CD8-positive, alpha-beta memory T cell (primary cell): ENCODE measurements at places on chromosomes 2 and 18.

DNA sequence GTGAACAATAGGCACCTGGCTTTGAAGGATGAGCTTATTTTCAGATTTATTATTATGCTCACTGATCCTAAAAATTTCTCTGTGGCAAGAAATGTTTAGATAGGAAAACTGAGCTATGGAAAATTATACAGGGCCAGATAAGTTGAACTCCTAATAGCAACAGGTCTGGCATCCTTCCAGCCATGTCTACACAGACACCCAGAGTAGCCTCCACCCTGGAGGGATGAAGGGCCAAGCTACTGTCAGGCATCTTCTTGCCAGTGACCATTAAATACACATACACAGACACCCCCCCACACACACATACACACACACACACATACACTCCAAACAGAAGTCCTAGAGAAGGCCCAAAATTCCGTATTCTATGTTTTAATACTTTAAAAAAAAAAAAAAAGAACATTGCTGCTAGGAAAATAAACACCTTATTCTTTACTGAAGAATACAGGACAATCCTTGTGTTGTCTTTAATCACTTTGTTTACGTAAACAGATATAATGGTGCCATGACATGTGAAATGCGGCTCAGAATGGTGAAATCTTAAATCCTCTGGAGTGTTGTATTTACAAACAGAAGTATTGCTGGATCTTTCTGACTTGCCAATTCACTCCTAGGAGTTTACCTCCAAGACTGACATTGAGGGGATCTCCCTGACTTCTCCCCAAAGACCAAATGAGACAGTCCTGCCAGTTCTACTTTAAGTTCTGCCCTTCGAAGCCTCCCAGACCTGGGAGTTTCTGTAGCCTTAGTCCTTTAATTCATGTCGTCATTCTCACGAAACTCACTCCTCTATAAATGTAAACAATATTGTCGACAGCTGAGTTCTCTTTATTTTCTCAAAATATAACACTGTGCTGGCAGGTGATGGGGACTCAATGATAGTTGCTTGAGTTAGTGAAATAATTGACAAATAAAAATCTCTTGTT is 163.1 kb downstream of the ANTXR1 start:
- DNase-seq: no peak

GRCh38 chr2:159960414-159960813 is 102.0 kb downstream of the PLA2R1 start:
- DNase-seq: no peak

GRCh38 chr2:121888189-121888557 is 132.7 kb downstream of the TSN start:
- no peak for DNase-seq

DNA sequence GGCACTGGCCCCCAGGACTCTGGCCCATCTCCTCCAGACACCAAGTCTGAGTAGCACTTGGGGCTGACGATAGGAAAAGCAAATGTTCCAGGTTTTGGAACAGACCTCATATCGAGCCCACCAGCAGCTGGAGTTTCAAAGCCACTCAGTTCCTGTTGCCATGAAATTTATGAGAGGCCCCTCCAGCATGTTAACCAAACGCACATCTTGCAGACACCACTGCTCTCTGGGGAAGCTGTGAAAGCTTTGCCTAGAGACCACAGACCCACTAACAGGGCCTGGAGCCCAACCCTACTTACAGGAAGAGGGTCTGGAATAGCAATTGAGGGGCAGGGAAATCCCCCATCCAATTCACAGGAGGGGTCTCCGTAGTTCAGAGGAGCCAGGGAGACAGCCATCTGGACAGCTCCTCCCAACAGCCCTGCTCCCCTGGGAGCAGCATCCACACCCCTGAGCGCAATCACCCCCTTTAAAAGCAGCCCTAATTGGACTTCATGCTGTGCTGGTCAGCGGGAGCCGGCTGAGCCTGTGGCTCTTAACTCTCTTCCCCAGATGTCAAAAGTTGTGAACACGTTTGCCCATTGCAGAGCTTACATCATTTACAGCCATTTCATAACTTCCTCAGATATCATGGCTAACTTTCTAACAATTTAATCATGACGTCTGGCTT is 81.3 kb downstream of the TGFA start:
- DNase-seq: no peak

- DNase-seq: no peak
Observed at GRCh38 chr2:43737097-43737854, 36.6 kb upstream of the DYNC2LI1 start.

- DNase-seq: no peak
Observed at GRCh38 chr2:60552851-60553494, 481 bp downstream of the BCL11A start.

DNA sequence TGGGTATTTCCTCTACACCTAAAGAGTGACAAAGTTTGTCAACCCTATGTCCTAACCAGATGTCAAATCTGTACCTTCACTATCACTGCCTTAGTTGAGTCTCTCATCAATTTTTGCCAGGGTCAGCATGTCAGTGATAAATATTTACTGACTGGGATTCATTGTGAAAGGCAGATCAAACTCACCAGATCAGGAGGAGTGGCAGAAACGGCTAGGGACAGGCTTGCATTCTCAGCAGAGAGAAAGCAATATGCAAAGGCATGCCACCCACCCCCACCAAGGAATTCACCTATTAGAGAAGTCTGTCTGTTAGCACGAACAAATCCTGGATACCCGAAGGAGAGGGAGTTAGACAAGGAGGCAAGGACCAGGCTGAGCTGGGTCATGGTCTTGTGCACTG is 62.6 kb downstream of the PTPN2 start:
- DNase-seq: no peak
